Hair follicle dermal papilla cell (primary cell): ENCODE measurements at places on chromosomes 5 and 9. TPM values are rescaled to one million over a fixed set of nuclear protein-coding genes. Genes with fewer than 3 reads are reported as not detected.

The TLR4 gene
- 2.1 and 3.2 TPM in 2 replicates for total RNA-seq

The FGD3 gene
- total RNA-seq: 0.12 and 0.16 TPM in 2 replicates

The GGTA1 gene
- total RNA-seq: not detected in 2 replicates

The BARHL1 gene
- total RNA-seq: not detected in 2 replicates

The ZNF367 gene
- total RNA-seq: 0.97 TPM in 2 replicates

The CA9 gene
- 0.16 TPM in 1 of 2 replicates, not detected in the other for total RNA-seq

The CDC20B gene
- total RNA-seq: under 0.01 TPM in 1 of 2 replicates, not detected in the other

The NTRK2 gene
- 3.1 and 3.5 TPM in 2 replicates for total RNA-seq

The DOK3 gene
- 1.9 and 3.9 TPM in 2 replicates for total RNA-seq

The BTNL3 gene
- not detected in 2 replicates for total RNA-seq

The SLC25A48 gene
- total RNA-seq: not detected in 2 replicates

The BTNL8 gene
- total RNA-seq: not detected in 2 replicates
